ENCODE measurements at places on chromosomes 6 and 20. TPM values are rescaled to one million over a fixed set of nuclear protein-coding genes. Genes with fewer than 3 reads are reported as not detected.

RGS17 gene
- 0.26 TPM for total RNA-seq

DNA sequence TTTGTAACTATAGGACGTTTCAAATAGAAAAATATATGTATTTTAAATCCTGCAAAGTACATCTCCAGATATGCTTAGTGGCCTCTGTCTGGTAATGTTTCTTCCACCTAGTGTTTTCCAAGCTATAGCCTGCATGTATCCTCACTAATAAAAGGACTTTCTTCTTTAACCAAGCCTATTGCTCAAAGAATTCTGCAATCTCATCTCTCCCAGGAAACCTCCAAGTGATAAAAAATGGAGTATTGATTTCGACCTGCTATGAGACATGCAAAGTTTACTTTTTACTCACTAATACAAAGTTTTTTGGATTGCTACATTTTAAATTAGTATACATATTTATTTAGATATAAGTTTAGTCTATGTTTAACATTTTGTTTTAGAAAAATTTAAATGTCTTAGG, 23.3 kb downstream of the ADGRB3 start:
- DNase-seq, result no peak

- DNase-seq, result no peak
These were observed 1.6 kb upstream of the ADIG start for GRCh38 chr20:38579219-38579910.

- DNase-seq, result no peak
These were observed 264.9 kb downstream of the TBC1D7 start for GRCh38 chr6:13063300-13063918.

DNA sequence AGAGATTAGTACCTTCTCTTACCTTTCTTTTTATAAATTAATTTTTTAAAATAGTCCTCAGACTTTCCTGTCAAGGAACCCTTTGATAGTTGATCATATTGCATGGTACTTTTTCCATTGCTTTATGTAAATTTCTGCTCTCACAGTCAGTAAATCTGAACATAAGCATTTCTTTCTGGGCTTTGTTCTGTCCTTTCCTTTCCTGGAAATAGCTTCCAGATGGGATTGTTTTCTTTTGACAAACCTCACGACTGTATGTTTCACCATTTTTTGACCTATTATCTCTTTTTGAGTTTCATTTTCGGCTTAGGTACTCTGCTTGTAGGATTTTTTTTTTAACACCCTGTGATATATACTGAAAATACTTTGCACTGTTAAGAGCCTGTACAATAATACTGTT, 32.6 kb downstream of the UTRN start:
- no peak for DNase-seq

- no peak for DNase-seq
These were observed 138.8 kb upstream of the C6orf118 start for GRCh38 chr6:165448210-165448609.

- no peak for DNase-seq
These were observed 129.1 kb upstream of the SMLR1 start for GRCh38 chr6:130697995-130698535.

DNA sequence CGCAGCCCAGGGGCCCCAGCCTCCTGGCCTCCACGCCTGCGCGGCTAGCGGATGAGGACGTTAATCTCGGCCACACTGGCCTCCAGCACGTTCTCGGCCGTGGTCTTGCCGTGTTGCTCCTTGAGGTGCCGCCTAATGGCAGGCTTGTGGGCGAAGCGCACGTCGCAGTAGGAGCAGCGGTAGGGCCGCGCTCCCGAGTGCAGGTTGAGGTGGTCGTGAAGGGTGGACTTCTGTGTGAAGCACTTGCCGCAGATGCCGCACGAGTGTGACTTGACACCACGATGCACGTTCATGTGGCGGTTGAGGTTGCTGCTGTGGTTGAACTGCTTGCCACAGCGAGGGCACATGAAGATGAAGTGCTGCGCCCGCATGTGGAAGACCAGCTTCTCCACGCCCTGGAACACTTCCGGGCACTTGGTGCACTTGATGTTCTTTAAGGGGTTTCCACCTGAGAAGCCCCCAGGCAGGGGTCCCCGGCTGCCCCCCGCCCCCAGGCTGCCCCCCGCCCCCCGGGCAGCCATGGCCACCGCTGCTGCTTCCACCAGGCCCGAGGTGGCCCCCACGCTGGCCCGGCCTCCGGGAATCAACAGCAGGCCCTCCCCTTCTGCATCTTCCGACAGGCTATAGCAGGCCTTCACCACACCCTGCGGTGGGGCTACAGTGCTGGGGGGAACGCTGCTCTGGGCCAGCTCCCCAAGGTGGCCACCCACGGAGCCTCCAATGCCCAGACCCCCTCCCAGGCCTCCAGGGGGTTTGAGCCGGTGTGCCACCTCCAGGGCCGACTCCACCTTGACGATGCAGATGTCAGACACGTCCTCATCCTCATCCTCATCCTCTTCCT, 1.8 kb downstream of the ZBTB12 start:
- no peak for DNase-seq

SAMD5 gene
- total RNA-seq, result 19.6 TPM

GRCh38 chr6:149266659-149267058, 50.9 kb upstream of the TAB2 start:
- no peak for DNase-seq

NOTCH4 gene
- total RNA-seq, result 78.7 TPM

DNA sequence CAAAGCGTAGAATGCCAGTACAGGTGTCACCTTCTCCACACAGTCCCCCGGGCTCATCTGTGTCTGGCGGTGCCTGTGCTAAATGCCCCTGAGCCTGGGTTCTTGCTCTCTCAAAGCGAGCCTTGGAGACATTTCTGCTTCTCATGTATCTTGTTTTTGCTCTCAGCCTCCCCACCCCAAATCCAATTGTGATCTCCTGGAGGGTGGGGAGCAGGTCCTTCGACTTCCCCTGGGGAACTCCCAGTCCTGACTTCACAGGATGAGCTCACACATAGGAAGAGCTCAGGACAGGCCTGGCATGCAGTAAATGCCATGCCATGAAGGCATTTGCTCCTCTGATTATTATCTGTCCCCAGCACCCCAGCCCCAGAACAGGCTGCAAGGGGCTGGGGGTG, 58.1 kb downstream of the NOL4L start:
- DNase-seq, result no peak

GRCh38 chr20:33549229-33549999, 59.5 kb downstream of the CBFA2T2 start:
- DNase-seq, result no peak

REM1 gene
- 4.0 TPM for total RNA-seq

- no peak for DNase-seq
These were observed 42.5 kb downstream of the SLC2A4RG start for GRCh38 chr20:63782051-63782471.

TREM2 gene
- total RNA-seq, result 62.2 TPM

DNA sequence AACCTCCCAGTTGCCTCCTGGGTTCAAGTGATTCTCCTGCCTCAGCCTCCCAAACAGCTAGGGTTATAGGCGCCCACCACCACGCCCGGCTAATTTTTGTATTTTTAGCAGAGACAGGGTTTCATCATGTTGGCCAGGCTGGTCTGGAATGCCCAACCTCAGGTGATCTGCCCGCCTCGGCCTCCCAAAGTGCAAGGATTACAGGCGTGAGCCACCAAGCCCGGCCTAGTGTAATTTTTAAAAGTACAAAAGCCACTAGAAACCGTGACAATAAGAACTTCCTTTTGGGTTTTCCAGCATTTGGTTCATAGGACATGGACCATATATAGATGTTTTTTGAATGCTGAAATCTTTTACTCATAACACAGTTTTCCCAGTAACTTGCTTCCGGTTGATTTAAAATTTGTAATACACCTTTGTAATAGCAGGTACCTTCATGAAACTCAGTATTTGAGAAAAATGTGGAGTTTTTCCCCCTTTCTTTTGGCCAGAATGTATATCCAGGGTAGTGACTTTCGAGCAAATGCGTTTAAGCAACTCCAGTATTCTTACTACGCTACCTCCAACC, 467 bp downstream of the PXT1 start:
- no peak for DNase-seq

TMC2 gene
- total RNA-seq, result 0.43 TPM

- DNase-seq, result no peak
These were observed 42.9 kb upstream of the FABP7 start for GRCh38 chr6:122736616-122737015.

DNA sequence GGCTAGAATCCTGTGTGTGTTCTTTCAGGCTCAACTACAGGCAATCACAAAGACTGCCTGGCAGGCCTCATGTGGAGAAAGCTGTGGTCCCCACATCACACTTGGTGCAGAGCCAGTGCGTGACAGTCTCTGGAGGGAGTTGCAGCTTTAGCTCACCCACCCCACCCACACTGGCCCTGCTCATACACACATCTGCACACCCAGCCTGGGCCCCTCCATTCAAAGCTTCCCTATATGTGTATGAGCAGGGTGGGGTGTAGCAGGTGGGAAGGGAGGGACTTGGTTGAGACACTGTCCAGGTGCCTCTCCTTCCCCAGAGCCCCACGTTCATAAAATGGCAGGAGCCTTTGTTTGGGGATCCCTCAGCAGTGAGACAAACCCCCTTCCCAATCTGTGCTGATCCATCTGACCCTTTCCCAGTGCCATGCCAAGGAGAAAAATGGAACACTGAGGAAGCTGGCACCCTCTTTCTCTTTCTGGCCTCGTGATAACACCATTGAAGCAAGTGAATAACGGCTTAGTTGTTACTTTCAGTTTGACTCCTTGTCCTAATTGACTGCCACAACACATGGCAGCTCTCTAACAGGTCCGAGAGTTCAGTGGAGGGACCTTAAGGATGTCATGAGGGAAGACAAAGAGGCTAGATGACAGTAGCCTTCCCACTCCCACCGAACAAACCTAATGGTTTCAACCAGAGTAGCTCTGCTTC, 53.8 kb upstream of the NRSN1 start:
- DNase-seq, result no peak

GRCh38 chr20:4682682-4683081, 39.0 kb upstream of the PRND start:
- no peak for DNase-seq

- no peak for DNase-seq
These were observed 46.9 kb upstream of the POPDC3 start for GRCh38 chr6:105226598-105227294.

RBPJL gene
- total RNA-seq, result not detected

MACROD2 gene
- total RNA-seq, result 78.2 TPM

DNA sequence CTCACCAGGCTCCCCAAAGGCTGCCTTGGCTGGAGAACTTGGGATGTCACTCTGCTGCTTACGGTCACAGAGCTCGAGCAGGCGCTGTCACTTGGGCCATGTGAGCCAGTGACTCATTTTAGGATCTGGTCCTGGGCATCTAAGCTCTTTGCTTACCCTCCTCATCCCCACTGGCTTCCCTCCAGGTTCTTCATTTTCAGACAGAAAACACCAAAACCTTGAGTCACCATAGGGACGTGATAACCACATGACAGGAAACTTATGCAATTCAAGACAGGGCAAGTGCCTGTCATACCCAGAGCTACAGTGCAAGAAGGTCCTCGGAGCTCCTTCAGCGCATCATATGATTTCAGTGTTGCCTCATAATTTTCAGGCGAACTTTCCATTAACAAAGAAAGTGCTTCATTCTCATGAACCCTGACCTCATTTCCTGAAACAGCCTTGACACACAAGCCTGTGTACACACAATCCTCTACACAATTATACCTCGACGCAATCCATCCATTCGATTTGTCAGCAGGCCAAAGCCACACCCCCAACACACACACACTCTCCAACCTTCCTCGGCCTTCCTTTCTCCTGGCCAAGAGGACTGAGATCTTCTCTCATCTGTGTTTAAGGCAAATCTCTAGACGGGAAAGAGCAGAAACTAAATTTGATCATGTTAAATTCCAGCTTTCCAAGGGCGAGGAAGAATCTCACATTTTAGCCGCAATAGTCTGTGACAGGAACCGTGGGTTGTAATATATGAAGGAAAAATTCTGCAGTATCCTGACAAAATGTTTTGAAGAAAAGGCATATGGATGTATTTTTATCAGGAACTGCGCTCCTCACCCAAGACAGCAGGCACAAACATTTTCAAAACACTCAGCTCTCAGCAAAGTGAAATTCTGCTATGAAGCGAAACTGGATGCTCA, 25.3 kb downstream of the TBC1D7 start:
- peak; percentile 75 for DNase-seq
